Kidney (tissue), 22 donors: ENCODE measurements at places on chromosomes 7 and 10. TPM values are rescaled to one million over a fixed set of nuclear protein-coding genes. Genes with fewer than 3 reads are reported as not detected.

PPP1R17 gene
- not detected for polyA plus RNA-seq

AZGP1 gene
- 198 TPM for polyA plus RNA-seq

AKR1C1 gene
- 81.3 TPM for polyA plus RNA-seq

DYDC2 gene
- 0.22 TPM for polyA plus RNA-seq

OR9A2 gene
- polyA plus RNA-seq = not detected

RADIL gene
- polyA plus RNA-seq = 1.7 TPM

ING3 gene
- polyA plus RNA-seq = 5.2 TPM

OR2A1 gene
- polyA plus RNA-seq = not detected

ACTL6B gene
- polyA plus RNA-seq = not detected

PDGFA gene
- 14.1 TPM for polyA plus RNA-seq

GRID2IP gene
- 0.11 TPM for polyA plus RNA-seq

OR6B1 gene
- polyA plus RNA-seq = not detected

TCAF2 gene
- polyA plus RNA-seq = 1.3 TPM

TMEM213 gene
- polyA plus RNA-seq = 96.9 TPM

GRM3 gene
- not detected for polyA plus RNA-seq

SERPINE1 gene
- 3.5 TPM for polyA plus RNA-seq

ACHE gene
- 1.6 TPM for polyA plus RNA-seq

PLXDC2 gene
- 11.9 TPM for polyA plus RNA-seq

VENTX gene
- 0.39 TPM for polyA plus RNA-seq

AMPH gene
- polyA plus RNA-seq = 1.4 TPM

C7orf33 gene
- polyA plus RNA-seq = not detected

GPER1 gene
- polyA plus RNA-seq = 4.8 TPM

SLC13A1 gene
- 17.0 TPM for polyA plus RNA-seq

CPVL gene
- 104 TPM for polyA plus RNA-seq

PTN gene
- 17.2 TPM for polyA plus RNA-seq

SUPV3L1 gene
- 48.3 TPM for polyA plus RNA-seq

RGR gene
- not detected for polyA plus RNA-seq

TMEM140 gene
- 28.2 TPM for polyA plus RNA-seq

CTNNA3 gene
- polyA plus RNA-seq = 0.45 TPM

ADAM8 gene
- polyA plus RNA-seq = 3.4 TPM

NUDT5 gene
- polyA plus RNA-seq = 78.2 TPM

TMEM236 gene
- polyA plus RNA-seq = 0.09 TPM

GALNT17 gene
- polyA plus RNA-seq = 5.5 TPM

UBN2 gene
- 2.0 TPM for polyA plus RNA-seq

C10orf67 gene
- 1.1 TPM for polyA plus RNA-seq

TMEM184A gene
- polyA plus RNA-seq = 6.8 TPM

EEPD1 gene
- polyA plus RNA-seq = 6.4 TPM

TLX1 gene
- polyA plus RNA-seq = not detected

CH25H gene
- 1.2 TPM for polyA plus RNA-seq

TNS3 gene
- polyA plus RNA-seq = 38.4 TPM

IL2RA gene
- 0.54 TPM for polyA plus RNA-seq

PDLIM1 gene
- 72.9 TPM for polyA plus RNA-seq

C10orf90 gene
- polyA plus RNA-seq = 0.30 TPM

TRIM4 gene
- 15.4 TPM for polyA plus RNA-seq
